Stimulated activated CD8-positive, alpha-beta memory T cell treated with anti-CD3 and anti-CD28 coated beads, Interleukin-15, amount 100 ng/mL, for 4 hours (primary cell): ENCODE measurements at places on chromosomes 3 and 15.

DNA sequence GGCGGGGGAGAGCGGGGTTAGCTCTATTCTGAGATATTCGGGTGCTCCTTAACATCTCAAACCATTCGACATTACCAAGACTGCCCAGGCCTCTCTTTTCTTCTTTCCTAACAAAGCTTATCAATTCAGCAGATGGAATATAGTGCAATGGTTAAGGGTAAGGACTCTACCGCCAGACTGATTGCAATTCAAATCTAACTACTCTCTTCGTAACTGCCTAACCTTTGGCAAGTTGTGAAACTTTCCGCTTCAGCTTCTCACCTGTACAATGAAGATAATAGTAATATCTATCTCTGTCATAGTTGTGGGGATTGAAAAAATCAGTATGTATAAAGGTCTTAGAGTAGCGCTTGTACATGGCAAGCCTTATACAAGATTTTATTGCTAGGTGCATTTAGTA, 972 bp downstream of the UBA5 start:
- DNase-seq: no peak

- DNase-seq: no peak
These were observed 79.6 kb downstream of the ARNT2 start for GRCh38 chr15:80483725-80484161.

DNA sequence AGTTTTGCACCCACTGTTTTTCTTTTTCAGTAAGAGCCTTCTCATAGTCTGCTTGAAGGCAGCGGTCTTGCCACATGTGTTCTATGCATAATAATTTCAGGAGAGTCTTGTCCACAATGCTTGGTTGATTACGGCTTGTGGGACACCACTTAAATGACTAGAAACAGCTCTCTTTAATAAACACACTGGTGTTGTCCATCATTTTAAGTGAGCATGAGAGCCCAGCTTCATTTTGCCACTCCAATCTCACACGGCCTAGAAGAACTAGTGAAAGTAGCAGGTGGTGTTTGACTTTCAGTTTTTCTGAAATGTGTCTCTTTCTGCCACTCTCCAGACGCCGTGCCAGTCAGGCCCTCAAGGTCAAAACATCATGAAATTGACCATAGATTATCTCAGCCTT, 292.1 kb downstream of the LPP start:
- DNase-seq: no peak

DNA sequence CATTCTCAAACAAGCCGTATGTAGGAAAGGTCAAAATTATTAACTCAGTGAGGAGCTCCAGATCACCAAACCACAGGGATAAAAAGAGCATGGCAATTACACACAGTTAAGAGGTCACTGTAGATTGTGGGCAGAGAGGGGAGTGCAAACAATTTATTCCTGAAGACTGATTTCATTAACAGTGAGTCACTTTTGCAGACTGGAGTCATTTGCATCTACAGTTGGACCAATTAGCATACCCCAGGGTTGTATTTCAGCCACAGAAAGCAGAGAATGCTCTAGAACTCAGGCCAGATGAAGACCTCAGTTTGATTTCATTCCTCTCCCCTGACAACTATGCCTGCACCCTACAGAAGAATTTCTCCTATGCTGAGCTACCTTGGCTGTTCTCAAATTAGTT, 40.1 kb downstream of the SETMAR start:
- DNase-seq: no peak

DNA sequence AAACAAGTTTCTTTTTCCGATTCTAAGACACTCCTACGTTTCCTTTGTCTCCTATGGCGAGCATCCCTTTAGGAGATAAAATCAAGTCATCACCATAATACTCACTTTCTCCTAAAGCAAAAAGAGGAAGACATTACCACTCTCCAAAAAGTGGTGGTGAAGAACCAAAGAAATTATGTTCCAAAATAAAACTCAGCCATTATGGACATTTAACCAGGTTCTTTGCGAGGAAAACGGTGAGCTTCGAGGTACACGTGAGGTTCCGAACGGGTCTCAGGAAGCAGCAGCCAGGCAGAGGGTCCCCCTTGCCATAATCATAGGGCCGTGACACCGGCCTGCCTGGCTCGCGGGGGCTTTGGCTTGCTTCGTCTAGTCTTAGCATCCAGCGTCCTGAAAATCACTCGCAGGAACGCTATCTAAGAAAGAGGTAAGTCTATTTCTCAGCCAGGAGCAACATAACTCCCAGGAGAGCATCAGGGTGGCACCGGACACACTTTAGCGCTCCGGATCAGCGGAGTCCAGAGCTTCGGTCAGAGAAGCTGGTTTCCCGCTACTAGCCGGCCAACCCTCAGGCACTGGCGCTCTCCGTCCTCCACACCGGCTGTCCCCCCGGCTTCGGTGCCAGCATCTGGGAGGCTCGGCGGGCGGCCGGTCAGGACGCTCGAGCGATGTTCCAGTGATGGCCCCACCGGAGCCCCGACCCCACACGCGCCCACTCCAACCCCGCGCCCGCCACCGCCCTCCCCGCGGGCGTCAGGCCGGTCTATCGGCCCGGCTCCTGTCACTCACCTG, 581 bp downstream of the IP6K1 start:
- no peak for DNase-seq
